ENCODE measurements at places on chromosomes 11 and 22.

DNA sequence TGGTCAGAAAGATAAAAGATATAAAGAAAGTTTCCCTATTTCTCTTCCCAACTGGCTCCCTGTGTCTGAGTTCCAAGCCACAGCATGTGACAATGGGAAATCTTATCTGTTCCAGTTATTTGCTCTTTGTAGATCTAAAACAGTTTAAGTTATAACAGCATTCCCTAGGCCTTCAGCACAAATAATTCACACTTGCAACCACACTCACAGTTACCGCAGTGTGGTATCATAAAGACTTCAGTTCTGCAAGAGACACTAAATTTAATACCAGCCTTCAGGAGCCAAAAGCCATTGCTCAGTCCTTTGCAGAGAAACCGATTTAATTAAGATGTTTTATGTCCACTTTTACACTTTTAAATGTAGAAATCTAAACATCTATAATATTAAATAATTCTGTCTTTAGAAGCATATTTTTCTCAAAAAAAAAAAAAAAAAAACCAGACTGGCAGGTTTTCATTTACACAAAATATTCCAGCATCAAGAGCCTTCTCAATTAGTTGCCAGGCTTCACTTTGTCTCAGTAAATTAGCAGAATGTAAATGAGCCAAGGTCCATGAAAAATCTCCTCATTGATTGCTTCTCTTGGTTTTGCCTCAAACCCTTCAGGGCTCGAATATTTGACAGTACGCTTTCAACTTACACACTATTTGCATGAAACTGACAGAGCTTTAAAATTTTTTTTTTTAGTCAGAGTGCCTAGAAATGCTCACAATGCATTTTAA is 300.0 kb upstream of the DDI1 start:
- DNase-seq: no peak

- DNase-seq: no peak
Observed at GRCh38 chr11:59221441-59221840, 8.7 kb upstream of the MPEG1 start.

DNA sequence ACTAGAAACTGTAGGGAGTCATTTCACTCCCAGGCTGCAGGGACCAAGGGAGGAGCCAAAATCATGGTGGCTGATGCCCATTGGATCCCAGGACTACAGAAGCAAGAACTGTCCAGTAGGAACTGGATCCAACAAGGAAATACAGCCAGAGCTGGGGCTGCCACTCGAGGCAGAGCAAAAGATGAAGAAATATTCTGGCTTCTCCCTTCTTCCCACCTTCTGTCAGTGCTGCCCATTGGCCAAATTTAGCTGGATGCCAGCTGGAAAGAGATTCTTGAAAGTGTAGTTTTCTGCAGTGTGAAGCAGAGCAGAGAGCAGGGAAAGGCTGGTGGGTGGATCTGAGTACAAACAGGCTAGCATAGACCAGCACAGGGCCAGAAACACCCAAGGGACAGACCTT is 45.6 kb downstream of the COMMD9 start:
- no peak for DNase-seq

DNA sequence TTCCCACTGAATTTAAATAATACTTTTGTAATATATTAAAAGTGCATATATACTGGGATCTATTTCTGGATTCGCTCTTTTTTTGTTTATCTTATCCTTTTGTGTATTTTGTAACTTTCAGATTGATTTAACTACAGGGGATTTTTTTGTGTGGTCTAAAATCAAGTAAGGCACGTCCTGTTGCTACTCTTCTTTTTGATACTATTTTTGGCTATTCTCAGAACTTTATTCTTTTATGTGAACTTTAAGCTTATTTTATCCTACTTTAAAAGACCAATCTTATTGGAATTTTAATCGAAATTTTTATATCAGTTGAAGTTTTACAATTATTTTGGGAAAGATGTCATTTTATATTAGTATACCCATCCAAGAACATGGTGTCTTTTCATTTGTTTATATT is 106.8 kb downstream of the UVRAG start:
- DNase-seq: no peak

GRCh38 chr11:10490032-10490397 is 35.0 kb downstream of the AMPD3 start:
- DNase-seq: no peak

GRCh38 chr11:109785198-109785597 is 308.0 kb upstream of the ZC3H12C start:
- DNase-seq: no peak

DNA sequence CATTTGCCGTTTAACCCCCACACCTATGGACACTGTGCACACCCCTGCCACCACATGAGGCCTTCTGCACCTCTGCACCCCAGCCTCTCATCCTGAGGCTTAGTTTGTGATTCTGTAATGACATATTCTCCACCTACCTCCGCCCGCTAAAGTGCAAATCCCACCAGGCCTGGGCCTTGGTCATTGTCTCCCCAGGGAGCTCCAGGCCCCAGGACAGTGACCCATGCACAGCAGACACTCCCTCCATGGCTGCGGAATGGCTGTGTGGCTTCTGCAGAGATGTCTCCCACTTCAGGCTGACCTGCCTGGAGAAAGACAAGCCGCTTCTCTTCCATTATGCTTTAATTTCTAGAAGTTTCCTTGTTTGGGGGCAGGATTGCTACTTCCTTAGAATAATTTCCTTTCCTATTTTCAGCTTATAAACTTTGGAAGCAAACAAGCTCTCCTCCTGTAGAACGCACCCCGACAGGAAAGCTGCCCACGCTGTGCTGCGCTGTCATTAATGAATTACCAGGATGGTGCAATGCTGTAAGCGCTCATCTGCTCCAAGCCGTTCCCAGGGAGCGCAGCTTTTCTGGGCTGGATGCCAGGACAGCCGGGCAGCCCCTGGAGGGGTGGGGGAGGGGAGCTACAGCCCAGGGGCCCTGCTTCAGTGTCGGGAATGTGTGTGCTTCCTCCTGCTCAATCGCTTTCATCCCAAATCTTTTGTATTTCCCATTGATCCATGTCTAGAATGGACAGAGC is 618.0 kb downstream of the BRD1 start:
- DNase-seq: no peak

DNA sequence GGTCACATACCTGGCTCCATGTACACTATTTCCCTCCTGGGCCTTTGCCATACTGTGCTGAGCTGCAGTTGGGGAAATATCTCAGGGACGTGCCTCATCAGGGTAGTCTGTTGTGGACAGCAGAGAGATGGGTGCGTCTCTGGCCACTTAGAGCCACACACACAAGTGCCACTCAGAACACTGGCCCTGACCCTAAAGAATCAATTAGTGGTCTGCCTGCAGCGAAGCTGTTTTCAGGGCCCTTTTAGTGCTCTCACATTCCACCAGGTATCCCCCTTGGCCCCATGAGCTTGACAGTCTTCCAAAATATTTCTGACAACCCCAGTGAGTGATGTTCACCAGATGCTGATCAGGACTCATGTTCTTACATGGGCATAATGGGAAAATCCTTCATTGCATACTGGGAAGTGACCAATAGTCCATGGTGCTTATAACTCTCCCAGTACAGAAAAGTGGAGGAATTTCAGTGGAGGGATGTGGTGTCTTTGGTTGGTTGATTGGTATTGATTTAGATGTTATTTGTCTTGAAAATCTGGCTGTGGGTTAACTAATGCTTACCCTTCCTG is 66.1 kb downstream of the ME3 start:
- no peak for DNase-seq

GRCh38 chr11:17805873-17806272 is 71.3 kb downstream of the KCNC1 start:
- no peak for DNase-seq

GRCh38 chr11:72327606-72328005 is 83.6 kb upstream of the PHOX2A start:
- DNase-seq: no peak

DNA sequence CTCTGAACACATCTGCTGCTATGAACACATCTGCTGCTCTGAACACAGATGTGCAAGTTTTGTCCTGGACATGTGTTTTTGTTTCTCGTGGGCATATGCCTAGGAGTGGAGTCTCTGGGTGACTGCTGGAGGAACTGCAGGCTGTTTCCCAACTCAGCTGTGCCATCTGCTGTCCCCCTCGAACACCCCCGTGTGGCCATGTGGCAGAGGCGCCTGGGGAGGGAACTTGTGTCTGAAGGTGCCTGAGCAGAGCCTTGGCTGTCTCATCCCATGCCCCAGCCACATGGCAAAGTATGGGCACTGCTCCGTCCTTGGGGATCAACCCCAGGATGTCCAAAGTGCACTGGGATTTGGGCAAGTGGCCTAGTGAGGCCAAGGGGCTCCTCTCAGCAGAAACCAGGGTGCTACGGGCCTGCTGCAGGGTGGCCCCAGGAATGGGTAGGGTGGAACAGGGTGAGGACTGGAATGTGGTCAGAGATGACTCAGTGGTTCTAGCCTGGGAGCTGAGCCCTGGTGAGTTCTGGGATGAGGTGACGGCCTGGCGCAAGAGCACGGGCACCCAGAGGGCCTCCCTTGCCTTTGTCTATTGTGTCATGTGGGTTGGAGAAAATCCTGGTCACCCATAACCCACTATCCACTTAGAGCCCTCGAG is 14.7 kb downstream of the GATD1 start:
- no peak for DNase-seq

GRCh38 chr11:102205805-102206204 is 95.6 kb downstream of the YAP1 start:
- no peak for DNase-seq

DNA sequence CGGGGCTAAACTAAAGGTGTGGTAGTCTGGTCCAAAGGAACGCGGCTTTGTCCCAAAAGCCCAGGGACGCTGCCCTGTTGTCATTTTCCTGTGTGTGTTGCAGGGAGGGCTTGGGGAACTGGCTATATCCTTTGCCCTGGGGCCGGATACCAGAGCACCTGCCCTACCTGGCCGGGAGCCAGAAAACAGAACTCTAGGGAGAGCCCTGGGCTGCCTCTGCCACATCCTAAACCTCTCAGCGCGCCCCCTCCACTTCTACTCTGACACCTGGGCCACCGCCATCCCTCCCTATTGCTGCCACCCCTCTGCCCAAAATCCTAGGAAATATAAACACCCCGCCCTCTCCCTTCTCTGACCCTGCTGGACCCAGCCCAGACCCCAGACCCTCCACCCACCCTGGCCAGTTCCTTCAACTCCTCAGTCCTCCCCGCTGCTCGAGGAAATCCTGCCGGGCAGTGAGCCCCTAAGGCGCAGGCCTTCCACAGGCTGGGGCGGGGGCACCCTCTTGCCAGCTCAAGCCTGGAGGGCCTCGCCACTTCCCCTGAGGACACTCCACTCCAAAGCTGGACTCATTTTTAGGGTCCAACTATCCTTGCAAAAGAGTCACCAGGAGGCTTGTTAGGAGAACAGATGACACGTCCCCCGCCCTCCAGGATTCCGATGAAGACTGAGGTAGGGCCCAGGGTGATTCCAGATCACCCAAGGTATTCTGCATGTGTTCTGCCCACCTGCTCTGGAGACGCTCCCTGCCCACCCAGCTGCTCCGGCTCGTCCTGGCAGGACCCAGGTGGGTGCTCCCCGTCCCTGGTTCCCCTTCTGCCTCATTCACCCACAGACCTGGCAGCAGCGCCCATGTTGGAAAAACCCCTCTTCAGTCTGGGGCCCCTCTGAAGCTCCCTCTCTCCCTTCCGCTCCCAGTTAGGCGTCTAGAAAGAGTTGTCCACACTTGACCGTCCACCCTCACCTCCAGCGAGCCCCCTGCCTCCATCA is 12.2 kb downstream of the KCTD17 start:
- DNase-seq: no peak

GRCh38 chr11:23606191-23606590 is 745.9 kb upstream of the CCDC179 start:
- no peak for DNase-seq

DNA sequence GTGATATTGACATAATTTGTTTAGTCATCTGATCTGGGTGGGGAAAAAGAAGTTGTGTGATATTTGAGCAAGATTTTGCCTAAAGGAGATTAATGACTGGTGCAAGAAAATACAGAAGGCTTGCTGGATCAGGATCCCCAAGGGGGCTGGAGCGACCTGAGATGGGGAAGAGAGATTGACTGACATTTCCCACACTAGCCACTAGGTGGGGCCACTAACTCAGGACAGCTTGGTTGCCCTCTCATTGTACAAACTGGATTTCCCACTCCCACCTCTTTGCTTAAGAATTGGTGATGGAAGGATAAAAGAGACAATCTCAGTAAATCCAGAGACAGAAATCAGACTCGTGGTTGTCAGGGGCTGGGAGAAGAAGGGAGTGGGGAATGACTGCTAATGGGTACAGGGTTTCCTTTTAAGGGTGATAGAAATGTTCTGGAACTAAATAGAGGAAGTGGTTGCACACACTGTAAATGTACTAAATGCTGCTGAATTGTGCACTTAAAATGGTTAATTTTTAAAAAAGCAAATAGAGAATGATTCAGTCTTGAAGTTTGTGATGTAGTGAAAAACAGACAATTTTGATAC is 50.7 kb downstream of the CTTN start:
- no peak for DNase-seq

- DNase-seq: no peak
Observed at GRCh38 chr11:16979703-16980622, 34.3 kb downstream of the PLEKHA7 start.

- DNase-seq: no peak
Observed at GRCh38 chr11:57598831-57599155, 1.3 kb downstream of the SERPING1 start.

DNA sequence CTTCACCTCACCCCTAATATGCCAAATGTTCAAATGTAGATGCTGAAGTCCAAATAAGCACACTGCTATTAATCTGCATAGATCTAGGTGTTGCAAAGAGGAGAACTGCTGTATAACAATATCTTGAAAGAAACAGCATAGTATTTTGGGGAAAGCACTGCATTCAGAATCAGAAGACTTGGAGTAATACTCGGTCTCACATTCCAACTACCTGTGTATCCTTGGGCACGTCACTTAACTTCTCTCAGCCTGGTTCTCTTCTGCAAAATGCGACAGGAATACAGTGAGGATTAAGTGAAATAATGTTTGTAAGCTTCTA is 332 bp upstream of the HMGXB4 start:
- DNase-seq: no peak

GRCh38 chr22:41683616-41684015 is 5.1 kb downstream of the SNU13 start:
- DNase-seq: no peak

DNA sequence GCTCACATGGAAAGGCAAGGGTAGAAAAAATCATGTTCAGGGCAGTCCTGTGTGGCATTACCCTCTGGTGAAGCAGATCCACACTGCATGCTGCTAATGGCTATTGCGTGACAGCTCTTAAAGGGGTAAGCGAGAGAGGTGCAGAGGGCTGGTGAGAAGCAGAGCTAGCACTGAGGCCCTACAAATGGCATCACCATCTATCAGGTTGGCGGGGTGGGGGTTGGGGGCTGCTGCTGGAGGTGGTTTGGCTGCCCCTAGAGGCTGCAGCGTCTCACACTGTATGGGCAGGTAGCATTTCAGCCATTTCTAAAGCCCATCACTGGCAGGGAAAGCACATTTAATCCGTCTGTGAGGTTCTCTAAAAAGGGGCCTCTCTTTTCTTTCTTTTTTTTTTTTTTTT is 16.9 kb upstream of the TMA7B start:
- no peak for DNase-seq

GRCh38 chr11:2958251-2958650 is 29.0 kb upstream of the PHLDA2 start:
- no peak for DNase-seq

- no peak for DNase-seq
Observed at GRCh38 chr11:110379261-110379660, 50.5 kb upstream of the FDX1 start.

GRCh38 chr11:81484196-81484595 is 1249.5 kb downstream of the FAM181B start:
- no peak for DNase-seq

- DNase-seq: no peak
Observed at GRCh38 chr11:133228471-133229329, 303.6 kb downstream of the OPCML start.
